CD4-positive, alpha-beta T cell treated with Interleukin-6 for 4 hours (primary cell): ENCODE measurements at places on chromosomes 5 and 9.

DNA sequence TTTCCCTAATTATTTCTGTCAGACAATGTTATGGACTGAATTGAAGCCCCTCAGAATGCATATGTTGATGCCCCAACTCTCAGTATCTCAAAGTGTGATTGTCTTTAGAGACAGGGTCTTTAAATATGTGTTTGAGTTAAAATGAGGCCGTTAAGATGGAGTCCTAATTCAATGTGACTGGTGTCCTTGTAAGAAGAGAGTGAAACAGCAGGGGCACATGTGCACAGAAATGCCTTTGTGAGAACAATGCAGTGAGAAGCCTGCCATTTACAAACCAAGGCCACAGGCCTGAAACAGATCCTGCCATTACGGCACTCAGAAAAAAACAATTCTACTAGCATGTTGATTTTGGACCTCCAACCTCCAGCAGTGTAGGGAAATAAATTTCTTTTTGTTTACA lies 483.0 kb upstream of the DMAC1 start:
- no peak for DNase-seq

DNA sequence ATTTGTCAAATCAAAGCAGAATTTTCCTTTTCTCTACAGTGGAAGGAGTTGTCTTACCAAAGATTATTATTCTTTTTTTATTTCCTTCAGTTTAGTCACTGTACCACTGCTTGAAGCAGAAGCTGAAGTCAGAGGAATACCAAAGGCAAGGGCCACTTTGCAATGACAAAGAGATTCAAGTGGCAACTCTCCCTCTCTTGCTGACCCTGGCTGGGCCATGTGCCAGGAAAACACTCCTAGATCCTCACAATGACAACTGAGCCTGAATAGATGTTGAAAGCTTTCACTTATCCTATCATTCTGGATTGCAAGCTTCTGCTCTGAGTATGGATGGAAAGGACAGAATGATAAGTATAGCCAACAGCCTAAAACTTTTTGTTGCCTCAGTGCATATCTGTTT lies 618.3 kb downstream of the NR2F1-AS1 start:
- no peak for DNase-seq

- no peak for DNase-seq
Observed at GRCh38 chr9:136297766-136298735, 5.8 kb downstream of the CCDC187 start.

- no peak for DNase-seq
Observed at GRCh38 chr5:142486581-142486980, 161.8 kb upstream of the SPRY4 start.

- DNase-seq = no peak
Observed at GRCh38 chr5:83589786-83590185, 118.2 kb downstream of the VCAN start.

- DNase-seq = no peak
Observed at GRCh38 chr5:96177303-96177869, 215.7 kb upstream of the ELL2 start.

- DNase-seq = peak; percentile 91
Observed at GRCh38 chr9:129495620-129496472, 125.1 kb downstream of the C9orf50 start.

- no peak for DNase-seq
Observed at GRCh38 chr5:136308212-136308795, 57.0 kb downstream of the TRPC7 start.

DNA sequence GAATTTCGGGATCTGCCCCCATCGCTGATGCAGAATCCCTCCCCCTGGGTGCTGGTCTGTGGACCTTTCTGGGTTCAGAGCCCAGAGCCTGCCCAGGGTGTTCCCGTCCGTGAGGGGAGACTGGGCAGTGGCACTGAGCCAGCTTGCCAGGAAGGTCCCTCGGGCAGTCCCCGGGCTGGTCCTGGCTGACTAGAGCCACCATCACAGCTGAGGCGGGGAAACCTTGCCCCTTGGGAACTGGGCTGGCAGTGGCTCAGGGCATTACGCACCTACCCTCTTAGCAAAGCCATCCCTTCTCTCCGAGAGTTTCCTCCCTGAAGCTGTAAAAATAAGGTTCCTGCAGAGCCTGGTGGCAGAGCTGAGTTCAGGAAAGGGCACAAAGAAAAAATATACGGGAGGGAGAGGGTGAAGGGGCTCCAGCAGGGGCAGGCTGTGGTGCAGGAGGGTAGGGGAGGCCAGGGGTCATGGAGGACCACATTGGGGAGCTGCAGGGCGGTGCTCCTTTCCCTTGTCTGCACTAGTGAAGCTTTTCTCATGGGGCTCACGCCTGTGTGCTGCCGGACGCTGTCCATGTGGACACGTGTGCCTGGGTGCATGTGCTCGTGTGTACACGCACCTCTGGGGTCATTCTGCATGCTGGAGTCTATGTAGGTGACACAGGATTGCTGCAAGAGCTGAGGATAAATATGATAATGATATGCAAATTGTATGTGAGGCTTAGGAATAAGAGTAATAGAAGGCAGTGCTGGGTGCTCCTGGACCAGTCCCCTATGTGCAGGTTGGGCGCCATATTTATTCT lies 118.9 kb downstream of the LHX2 start:
- DNase-seq = no peak

GRCh38 chr9:95887926-95888497 lies 12.5 kb downstream of the ERCC6L2 start:
- no peak for DNase-seq

DNA sequence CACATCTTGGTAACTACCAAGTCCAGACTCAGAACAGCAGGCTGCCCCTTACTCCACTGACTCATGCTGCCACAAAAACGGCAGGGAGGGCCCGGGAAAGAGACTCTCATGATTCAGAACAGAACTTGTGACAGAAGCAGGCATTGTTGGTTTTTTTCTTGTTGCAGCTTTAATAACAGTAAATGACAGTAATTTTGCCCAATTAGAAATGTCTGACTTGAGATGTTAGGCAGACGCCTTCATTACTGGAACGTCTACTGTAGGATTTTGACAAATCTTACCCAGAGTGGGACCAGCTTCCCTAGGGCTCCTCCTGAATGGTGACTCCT lies 77.9 kb downstream of the SEMA5A start:
- no peak for DNase-seq

DNA sequence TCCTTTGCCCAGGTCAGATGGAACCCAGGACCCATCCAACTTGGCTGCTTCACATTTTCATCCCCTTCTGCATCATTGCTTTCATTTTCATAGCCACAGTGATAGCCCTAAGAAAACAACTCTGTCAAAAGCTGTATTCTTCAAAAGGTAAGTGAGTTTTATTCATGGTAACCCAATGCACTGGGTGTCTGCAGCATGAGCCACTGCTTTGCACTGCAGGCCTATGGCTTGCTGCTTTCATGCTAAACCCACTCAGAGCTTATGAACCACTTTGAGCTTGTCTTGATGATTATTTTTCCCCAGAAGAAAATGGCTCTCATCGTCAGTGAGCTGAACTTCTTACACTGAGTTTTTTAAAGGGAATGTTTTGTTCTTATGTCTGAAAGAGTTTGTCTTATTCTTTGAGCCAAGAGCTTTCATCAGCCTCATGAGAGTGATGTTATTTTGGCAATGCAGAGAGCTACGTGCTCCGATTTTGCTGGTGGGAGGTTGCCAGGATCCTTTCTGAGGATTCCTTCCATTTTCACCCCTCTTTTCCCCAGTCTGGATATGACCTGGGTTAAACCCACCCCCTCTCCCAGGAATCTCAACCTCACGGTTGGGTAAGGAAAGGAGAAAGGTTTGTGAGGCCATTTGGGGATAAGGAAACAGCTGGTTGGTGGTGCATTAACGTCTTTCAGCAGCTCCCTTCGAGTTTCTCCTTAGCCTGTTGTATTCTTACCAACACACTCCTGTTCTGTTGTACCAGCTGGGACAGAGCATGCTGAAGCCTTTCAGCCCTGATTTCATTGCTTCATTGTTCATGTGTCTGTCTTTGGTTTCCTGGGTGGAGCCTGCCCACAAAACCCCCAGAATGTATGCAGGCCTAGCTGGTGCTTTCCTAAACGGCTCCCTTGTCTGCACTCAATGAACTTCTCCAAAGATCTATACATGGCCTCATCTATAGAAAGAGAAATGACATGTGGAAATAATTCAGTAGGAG lies 47.6 kb downstream of the PDCD1LG2 start:
- DNase-seq = peak; percentile 69
